ENCODE measurements at places on chromosomes 6 and 20. TPM values are rescaled to one million over a fixed set of nuclear protein-coding genes. Genes with fewer than 3 reads are reported as not detected.
A peak's percentile ranks its signal among the peaks of the same experiment; 100 is the strongest.

DNA sequence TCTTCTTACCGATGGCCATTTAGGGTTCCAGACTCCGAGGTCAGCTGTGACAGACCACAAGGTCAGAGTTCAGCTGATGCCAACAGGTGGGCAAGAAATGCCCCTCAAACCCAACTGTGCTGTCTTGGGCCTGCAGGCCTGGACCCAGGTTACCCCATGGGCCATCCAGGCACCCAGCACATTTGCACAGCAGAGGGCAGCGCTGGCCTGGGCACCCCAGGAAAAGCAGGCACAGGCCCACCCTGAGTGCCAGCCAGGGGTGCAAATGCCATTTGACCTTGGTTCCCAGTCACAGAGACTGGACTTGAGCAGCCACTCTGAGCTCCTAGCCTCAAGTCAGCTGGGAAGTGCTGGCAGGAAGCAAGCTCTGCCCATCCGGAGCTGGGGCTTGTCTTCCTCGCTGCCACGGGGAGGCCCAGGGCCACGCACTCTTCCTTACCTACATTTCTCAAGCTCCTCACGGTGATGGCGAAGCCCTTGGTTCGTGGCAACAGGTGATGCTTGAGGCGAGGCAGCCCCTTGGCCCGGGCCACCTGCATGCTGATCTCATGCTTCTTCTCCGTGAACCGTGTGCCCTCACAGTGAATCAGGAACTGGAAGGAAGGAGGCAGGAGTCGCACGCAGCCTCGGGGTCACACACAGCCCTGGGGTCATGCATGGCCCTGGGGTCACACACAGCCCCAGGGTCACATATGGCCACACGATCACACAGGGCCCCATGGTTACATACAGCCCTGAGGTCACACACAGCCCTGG, 120.8 kb downstream of the AGPAT4 start:
- no peak overlapping the region for H3K27ac ChIP-seq
- no peak for DNase-seq
- H3K36me3 ChIP-seq, result peaks cover 38% of the 10 kb centered on the region
- no peak overlapping the region for H3K4me3 ChIP-seq
- H3K4me1 ChIP-seq, result no peaks in the 10 kb centered on the region

- H3K4me3 ChIP-seq, result no peak overlapping the region
- no peak for DNase-seq
- H3K27ac ChIP-seq, result no peak overlapping the region
Observed at GRCh38 chr20:2917266-2917665, 44.0 kb downstream of the PTPRA start.

GRCh38 chr20:45433316-45433715, 17.4 kb downstream of the PIGT start:
- H3K4me3 ChIP-seq, result no peak overlapping the region
- peaks cover 3% of the 10 kb centered on the region for H3K36me3 ChIP-seq
- no peaks in the 10 kb centered on the region for H3K4me1 ChIP-seq
- no peak for DNase-seq
- H3K27ac ChIP-seq, result no peak overlapping the region

- H3K27ac ChIP-seq, result no peak overlapping the region
- H3K27me3 ChIP-seq, result no peaks in the 10 kb centered on the region
- no peak for DNase-seq
Observed at GRCh38 chr6:19866985-19867627, 29.9 kb downstream of the ID4 start.

GRCh38 chr6:14462566-14462965, 345.0 kb downstream of the CD83 start:
- no peaks in the 10 kb centered on the region for H3K36me3 ChIP-seq
- H3K27ac ChIP-seq, result no peak overlapping the region
- no peak overlapping the region for H3K4me3 ChIP-seq
- no peaks in the 10 kb centered on the region for H3K4me1 ChIP-seq
- no peak for DNase-seq
- H3K27me3 ChIP-seq, result peaks cover 9% of the 10 kb centered on the region

- H3K27ac ChIP-seq, result no peak overlapping the region
- H3K4me3 ChIP-seq, result no peak overlapping the region
- no peak for DNase-seq
- peaks cover 3% of the 10 kb centered on the region for H3K4me1 ChIP-seq
- H3K27me3 ChIP-seq, result peaks cover 100% of the 10 kb centered on the region
- no peaks in the 10 kb centered on the region for H3K36me3 ChIP-seq
Observed at GRCh38 chr6:30169658-30170614, 6.6 kb downstream of the TRIM15 start.

- H3K4me3 ChIP-seq, result no peak overlapping the region
- H3K27ac ChIP-seq, result no peak overlapping the region
- no peaks in the 10 kb centered on the region for H3K36me3 ChIP-seq
- peaks cover 11% of the 10 kb centered on the region for H3K27me3 ChIP-seq
Observed at GRCh38 chr6:44629636-44630035, 242.1 kb downstream of the CDC5L start.

GRCh38 chr20:62576815-62577489, 65.4 kb upstream of the SLCO4A1 start:
- H3K4me1 ChIP-seq, result no peaks in the 10 kb centered on the region
- peaks cover 64% of the 10 kb centered on the region for H3K27me3 ChIP-seq
- peak; percentile 73 for DNase-seq
- H3K27ac ChIP-seq, result no peak overlapping the region

DNA sequence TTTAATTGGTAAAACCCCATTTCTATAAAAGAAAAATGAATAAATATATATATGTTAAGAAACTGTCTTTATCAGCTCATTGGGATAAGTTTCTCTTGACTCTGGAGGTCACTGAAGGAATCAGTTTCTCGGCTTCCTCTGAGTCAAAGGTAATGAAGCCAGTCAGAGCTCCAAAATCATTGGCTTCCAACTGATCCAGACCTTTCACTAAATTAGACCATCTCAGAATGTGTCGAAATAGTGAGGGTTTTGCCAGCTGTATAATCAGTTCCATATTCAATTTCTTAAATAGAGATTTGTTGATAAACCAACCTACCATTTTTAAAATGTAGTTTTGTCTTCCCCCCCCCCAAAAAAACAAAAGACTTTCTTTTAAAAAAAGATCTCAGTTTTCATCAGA, 60.5 kb upstream of the SRSF6 start:
- H3K36me3 ChIP-seq, result no peaks in the 10 kb centered on the region
- H3K4me1 ChIP-seq, result no peaks in the 10 kb centered on the region

- peaks cover 8% of the 10 kb centered on the region for H3K4me1 ChIP-seq
- H3K36me3 ChIP-seq, result peaks cover 42% of the 10 kb centered on the region
- no peak overlapping the region for H3K4me3 ChIP-seq
- H3K27ac ChIP-seq, result no peak overlapping the region
Observed at GRCh38 chr6:107877968-107878367, 53.9 kb upstream of the SCML4 start.

DNA sequence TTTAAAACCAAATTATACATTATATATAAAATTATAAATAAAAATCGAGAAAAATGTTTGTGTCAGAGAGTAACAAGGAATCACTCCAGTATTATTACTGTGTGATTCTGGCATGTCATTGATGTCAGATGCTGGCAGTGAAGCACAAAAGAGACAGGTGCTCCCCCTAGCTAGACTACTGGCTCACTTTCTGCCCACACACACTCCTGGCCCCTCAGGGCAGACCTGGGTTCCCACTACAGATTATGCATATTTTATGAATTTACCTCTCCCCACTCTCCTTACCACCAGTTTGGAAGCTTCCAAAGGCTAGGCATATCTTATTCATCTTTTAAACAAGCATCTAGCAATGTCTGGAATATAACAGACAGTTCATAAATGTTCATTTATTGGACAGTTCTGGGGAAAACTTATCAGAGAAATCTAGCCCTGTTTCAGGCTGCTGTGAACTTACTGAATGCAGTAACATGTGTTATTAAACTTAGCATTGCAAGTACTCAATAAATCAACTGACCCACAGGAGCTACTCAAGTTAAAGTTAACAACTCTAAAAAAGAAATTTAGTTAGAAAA, 12.8 kb downstream of the SNX3 start:
- H3K36me3 ChIP-seq, result peaks cover 21% of the 10 kb centered on the region
- H3K27me3 ChIP-seq, result no peaks in the 10 kb centered on the region
- peaks cover 21% of the 10 kb centered on the region for H3K4me1 ChIP-seq
- peak overlapping the region; percentile 21 for H3K27ac ChIP-seq
- H3K4me3 ChIP-seq, result no peak overlapping the region

DNA sequence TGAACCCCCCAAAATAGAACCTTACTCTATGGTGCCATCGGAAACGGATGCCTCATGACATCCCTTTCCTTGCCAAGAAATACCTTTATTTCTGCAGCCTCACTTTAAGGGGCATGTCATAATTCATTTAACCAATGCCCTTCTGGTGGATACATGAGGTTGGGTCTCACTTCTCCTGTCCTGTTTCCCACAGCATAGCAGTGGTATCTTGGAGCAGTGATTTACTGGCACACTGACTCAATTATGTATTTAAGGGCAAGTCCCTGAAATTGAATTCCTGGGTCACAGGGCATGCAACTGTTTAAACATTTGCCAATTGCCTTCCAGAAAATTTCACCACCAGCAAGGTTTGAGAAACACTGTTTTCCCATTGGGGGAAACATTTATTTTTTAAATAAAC, 639 bp upstream of the LBP start:
- H3K36me3 ChIP-seq, result no peaks in the 10 kb centered on the region
- no peak overlapping the region for H3K4me3 ChIP-seq
- H3K27me3 ChIP-seq, result no peaks in the 10 kb centered on the region
- peaks cover 8% of the 10 kb centered on the region for H3K4me1 ChIP-seq
- H3K27ac ChIP-seq, result no peak overlapping the region

- H3K27ac ChIP-seq, result no peak overlapping the region
- DNase-seq, result no peak
- no peaks in the 10 kb centered on the region for H3K4me1 ChIP-seq
Observed at GRCh38 chr6:120764312-120764711, 570.0 kb downstream of the TBC1D32 start.

DNA sequence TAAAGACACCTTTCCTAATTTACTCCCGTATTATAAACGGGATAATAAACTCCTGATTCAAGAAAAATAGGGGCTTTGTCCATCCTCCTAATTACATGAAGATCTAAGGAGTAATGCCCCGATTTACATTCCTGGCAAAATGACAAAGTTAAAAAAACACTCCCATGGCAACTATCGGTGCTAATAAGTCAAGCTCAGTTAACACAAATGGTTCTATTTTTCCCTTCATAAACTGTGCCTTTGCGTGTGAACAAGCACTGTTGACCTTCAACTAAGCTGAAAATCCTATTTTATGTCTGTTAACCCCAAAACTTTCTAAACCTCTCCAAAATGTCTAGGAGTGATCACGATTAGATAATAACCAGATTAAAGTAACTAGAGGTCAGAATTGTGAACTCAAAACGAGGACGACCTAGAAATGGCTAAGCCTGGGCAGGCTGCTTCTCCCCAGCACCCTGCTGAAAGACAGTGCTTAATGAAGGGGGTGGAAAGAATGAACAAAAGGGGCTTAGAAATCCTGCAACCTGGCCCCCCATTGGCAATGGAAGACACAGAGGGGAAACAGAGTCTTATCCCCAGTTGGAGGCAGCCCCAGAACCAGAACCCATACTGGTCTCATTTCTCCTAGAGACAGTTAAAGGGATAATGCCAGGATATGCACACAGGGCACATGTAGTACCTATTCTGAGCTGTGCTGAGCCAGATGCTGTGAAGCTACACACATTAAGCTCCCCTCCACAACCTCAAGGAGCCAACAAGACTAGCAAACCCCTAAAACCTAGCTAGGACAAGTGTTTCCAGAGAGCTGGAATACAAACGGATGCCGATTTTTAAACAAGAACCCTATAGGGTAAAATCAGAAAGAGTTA, 23.0 kb downstream of the SLC23A2 start:
- DNase-seq, result no peak
- H3K27ac ChIP-seq, result no peak overlapping the region
- peaks cover 3% of the 10 kb centered on the region for H3K36me3 ChIP-seq
- H3K4me3 ChIP-seq, result no peak overlapping the region
- H3K4me1 ChIP-seq, result peaks cover 22% of the 10 kb centered on the region

- H3K27ac ChIP-seq, result peak overlapping the region; percentile 59
- no peak overlapping the region for H3K4me3 ChIP-seq
- H3K27me3 ChIP-seq, result no peaks in the 10 kb centered on the region
- H3K4me1 ChIP-seq, result peaks cover 36% of the 10 kb centered on the region
Observed at GRCh38 chr6:16511723-16512489, 249.4 kb downstream of the ATXN1 start.

DNA sequence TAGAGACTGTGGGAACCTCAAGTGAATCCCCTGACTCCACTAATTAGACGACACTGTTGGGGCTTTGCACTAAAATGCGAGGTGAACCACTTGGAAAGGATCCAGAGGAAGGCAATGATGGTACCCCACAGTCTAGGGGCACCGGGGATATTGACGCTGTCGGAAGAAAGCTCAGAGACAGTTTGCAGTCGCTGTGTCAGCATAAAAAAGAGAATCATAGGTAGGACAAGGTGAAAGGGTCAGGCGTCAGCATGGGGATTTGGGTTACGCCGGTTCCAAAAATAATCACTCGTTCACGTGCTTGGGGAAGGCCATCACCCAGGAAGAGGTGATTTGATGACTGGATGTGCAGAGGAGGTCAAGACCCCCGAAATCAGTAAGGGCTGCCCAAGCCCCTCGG, 598.0 kb upstream of the NOX3 start:
- H3K27ac ChIP-seq, result no peak overlapping the region
- no peaks in the 10 kb centered on the region for H3K4me1 ChIP-seq
- no peaks in the 10 kb centered on the region for H3K36me3 ChIP-seq
- no peaks in the 10 kb centered on the region for H3K27me3 ChIP-seq
- H3K4me3 ChIP-seq, result no peak overlapping the region

- no peak overlapping the region for H3K4me3 ChIP-seq
- no peaks in the 10 kb centered on the region for H3K36me3 ChIP-seq
- no peak for DNase-seq
- peaks cover 10% of the 10 kb centered on the region for H3K4me1 ChIP-seq
- H3K27ac ChIP-seq, result no peak overlapping the region
Observed at GRCh38 chr6:170255426-170256125, 35.3 kb downstream of the DLL1 start.

DNA sequence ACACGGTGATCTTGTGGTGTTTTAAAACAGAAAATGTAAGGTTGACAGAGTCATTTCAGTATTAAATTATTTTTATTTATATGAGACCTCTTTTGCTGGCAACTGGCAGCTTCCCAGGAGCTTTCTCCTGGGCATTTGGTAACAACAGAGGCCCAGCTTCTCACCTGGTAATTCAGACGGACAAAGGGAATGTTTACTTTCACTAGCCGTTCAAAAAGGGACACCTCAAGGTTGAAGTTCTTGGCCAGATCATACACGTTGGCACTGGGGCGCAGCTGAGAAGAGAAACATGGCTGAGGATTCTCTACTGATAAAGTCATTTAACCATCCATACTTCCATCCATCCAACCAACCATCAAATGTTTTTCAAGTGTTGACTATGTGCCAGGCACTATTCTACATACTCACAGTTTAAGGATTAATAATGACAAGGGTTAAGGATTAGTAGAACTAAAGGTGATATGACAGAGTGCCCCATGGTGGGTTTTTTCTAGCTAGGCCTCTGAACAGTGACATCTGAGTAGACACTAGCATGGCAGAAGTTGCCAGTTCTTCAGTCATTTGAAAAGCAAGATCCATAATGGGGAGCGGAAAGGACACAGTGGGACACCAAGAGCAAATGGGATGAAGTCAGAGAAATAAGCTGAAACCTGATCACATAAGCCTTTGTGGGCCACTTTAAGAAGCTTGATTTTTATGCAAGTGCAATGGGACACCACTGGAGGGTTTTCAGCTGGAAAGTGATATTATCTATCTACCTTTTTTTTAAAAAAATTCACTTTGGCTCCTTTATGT, 25.1 kb downstream of the ZNFX1 start:
- H3K4me1 ChIP-seq, result no peaks in the 10 kb centered on the region
- H3K27me3 ChIP-seq, result no peaks in the 10 kb centered on the region
- peaks cover 50% of the 10 kb centered on the region for H3K36me3 ChIP-seq

LHFPL5 gene
- not detected for total RNA-seq

SLC26A8 gene
- total RNA-seq, result 0.27 TPM

LAMA5 gene
- 618 TPM for total RNA-seq

METTL24 gene
- 28.1 TPM for total RNA-seq

ZNF217 gene
- 39.5 TPM for total RNA-seq

NRM gene
- 36.1 TPM for total RNA-seq

BMP6 gene
- total RNA-seq, result 3.6 TPM

IL17A gene
- total RNA-seq, result not detected

ZC2HC1B gene
- total RNA-seq, result 0.29 TPM

GTF2H4 gene
- total RNA-seq, result 62.2 TPM

NKX2-2 gene
- total RNA-seq, result not detected
